ENCODE measurements at places on chromosomes 13 and 19.

DNA sequence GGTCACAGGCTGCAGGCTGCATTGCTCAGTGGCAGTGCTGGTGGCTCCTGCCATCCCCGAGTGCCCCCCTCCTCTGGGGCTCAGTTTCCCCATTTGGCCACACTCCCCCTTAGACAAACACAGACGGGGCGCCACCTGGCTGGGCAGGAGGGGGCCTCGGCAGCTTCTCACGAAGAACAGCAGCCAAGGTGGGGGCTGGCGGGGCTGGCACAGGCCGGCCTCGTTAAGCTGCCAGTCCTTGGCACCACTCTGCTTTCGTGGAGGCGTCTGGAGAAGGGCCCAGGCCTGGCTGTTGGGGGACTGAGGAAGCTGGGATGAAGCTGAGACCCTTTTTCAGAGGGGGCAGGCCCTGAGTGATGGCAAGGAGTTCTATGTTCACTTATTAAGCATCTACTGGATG, 3.7 kb upstream of the ZNRF4 start:
- no peak for DNase-seq

DNA sequence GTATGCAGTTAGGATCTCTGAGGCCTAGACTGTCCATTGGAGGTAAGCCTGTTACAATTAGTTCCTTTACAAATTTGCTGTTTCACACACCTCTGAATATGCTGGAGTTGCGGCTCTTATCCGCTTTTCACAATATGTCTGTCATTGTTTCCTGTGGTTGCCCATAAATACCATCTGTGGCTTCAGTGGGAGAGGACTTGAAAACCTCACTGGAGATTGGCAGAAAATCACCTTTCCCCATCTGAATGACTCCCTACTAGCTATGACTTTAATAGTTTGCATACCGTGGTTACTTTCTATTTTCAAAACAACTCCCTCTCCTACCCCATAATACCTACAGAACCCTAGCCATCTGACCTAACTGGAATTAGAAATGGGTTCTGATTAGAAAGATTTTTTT, 454.3 kb downstream of the PCDH17 start:
- DNase-seq, result no peak

DNA sequence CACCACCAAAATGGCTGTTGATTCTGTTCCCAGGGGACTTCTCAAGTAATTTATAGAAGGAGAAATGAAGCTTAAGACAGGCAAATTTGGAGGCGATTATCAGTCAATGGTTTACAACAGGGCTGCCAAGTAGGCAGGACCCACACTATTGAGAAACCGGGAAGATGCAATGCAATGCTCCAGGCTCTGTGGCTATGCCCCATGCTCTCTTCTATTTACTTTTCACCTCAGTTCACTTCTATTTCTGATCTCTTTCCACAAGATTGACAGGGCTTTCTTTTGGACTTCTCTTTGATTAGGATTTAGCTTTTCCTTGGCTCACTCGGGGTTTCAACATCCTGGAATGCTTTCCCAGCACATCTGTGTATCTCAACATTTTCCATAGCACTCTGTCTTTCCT, 12.7 kb upstream of the RCBTB2 start:
- DNase-seq, result no peak

DNA sequence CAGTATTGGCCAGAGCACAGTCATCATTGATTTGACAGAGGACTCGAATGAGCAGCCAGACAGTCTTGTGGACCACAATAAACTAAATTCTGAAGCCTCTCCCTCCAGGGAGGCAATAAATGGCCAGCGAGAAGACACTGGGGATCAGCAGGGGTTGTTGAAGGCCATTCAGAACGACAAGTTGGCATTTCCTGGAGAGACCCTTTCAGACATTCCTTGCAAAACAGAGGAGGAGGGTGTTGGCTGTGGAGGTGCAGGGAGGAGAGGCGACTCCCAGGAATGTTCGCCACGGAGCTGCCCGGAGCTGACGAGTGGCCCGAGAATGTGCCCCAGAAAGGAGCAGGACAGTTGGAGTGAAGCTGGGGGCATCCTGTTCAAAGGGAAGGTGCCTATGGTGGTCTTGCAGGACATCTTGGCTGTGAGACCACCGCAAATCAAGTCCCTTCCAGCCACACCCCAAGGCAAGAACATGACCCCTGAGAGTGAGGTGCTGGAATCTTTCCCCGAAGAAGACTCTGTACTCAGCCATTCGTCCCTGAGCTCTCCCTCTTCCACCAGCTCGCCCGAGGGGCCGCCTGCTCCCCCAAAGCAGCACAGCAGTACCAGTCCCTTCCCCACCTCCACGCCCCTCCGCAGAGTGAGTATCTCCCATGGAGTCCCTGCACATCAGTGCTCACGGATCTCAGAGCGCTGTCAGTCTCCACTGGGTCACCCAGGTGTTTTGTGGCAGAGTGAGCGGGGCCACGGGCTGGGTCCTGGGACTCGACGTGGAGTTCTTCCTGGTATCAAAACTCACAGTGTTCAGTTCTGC, 6.9 kb downstream of the CHAF1A start:
- no peak for DNase-seq

- no peak for DNase-seq
These were observed 32.4 kb downstream of the ZNF787 start for GRCh38 chr19:56088497-56089215.

DNA sequence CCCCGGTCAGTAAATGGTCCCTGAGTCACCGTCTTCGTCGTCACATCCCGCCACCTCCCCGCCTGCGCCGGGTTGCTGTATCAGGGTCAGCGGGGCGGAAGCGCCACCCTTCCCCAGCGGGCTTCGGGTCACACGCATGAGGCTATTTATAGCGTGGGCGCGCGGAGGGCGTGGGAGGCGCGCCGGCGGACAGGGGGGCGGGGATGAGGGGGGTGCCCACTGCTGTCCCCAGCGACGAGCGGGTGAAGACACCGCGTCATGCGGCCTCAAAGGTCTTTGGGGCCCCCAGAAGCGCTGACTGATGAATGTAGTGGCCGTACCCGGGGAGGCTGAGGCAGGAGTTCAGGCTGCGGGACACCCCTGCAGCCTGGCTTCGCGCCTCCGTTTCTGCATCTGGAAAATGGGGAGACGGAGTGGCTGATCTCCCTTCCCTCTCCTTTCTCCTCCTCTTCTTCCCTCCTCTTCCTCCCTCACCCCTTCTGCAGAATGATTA, 7.9 kb downstream of the UNC13A start:
- peak; percentile 77 for DNase-seq

GRCh38 chr13:74674720-74675119, 540.5 kb upstream of the KLF12 start:
- no peak for DNase-seq

DNA sequence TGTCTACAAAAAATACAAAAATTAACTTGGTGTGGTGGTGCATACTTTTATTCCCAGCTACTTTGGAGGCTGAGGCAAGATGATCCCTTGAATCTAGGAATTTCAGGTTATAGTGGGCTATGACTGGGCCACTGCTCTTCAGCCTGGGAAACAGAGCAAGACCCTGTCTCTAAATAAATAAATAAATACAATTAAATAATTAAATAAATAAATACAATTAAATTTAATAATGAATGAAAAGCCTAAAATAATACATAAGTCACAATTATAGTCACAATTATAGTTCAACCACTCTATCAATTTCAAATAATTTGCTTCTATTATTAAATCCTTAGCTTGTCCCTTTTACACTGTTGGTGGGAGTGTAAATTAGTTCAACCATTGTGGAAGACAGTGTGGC, 146.4 kb upstream of the RFC3 start:
- no peak for DNase-seq

Measured in activated CD8-positive, alpha-beta memory T cell treated with anti-CD3 and anti-CD28 coated beads, Interleukin-2, amount 50 U/mL, for 48 hours (primary cell).